Spinal cord (tissue), 10 donors: ENCODE measurements at places on chromosomes 4 and X. TPM values are rescaled to one million over a fixed set of nuclear protein-coding genes. Genes with fewer than 3 reads are reported as not detected.

The LNX1 gene
- 13.3 TPM for total RNA-seq

- DNase-seq = no peak
Measured at GRCh38 chr4:149269835-149270234, 545.8 kb downstream of the IQCM start.

DNA sequence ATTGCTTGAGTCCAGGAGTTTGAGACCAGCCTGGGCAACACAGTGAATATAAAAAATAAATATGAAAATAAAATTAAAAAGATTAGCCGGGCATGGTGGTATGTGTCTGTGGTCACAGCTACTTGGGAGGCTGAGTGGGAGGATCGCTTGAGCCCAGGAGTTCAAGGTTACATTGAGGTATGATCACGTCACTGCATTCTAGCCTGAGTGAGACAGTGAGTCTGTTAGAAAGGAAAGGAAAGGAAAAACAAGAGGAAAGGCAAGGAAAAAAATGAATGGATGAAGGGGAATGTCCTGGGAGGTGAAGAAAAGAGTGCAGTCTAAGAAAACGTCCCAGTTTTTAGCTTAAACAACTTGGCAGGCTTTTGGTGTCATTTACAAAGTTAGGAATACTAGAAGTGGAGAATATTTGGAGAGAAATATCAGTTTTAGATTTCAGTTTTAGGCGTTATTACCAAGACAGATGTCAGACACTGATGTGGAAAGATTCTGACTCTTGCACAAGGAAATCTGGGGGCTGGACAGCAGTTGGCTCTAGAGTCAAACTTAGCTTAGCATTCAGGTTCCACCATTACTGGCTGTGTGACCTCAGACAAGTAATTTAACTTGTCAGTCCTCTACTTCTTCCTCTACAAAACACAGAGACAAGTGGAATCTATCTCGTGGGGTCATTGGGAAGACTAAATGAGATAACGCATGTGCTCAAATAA, 139.0 kb downstream of the TSPAN5 start:
- no peak for DNase-seq

- no peak for DNase-seq
Measured at GRCh38 chrX:131264053-131264452, 25.1 kb downstream of the IGSF1 start.

DNA sequence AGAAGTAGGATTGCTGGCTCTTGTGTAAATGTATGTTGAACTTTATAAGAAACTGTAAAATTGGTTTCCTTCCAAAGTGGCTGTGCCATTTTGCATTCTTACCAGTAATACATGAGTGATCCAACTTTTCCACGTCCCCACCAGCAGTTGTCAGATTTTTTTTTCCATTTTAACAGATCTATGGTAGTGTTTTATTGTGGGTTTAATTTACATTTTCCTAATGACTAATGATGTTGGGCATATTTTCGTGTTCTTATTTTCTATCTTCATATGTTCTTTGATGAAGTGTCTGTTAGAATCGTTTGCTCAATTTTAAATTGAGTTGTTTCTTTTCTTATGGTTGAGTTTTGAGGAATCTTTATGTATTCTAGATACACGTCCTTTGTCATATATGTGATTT, 56.2 kb downstream of the PHEX start:
- no peak for DNase-seq

DNA sequence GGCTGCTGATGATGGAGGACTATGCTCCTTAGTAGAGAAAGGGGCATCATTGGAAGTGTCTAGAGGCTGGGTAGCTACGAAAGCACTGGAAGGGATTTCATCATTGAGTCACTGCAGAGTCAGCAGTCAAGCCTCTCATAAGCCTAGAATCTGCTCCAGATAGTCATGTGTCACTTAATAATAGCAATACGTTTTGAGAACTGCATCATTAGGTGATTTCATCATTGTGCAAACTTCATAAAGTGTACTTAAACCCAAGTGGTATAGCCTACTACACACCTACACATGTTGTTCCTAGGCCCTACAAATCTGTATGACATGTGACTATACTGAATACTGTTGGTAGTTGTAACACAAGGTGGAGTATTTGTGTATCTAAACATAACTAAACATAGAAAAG, 165.6 kb downstream of the PTTG2 start:
- DNase-seq = no peak

The CITED1 gene
- 6.3 TPM for total RNA-seq

The CXCL1 gene
- 4.8 TPM for total RNA-seq

DNA sequence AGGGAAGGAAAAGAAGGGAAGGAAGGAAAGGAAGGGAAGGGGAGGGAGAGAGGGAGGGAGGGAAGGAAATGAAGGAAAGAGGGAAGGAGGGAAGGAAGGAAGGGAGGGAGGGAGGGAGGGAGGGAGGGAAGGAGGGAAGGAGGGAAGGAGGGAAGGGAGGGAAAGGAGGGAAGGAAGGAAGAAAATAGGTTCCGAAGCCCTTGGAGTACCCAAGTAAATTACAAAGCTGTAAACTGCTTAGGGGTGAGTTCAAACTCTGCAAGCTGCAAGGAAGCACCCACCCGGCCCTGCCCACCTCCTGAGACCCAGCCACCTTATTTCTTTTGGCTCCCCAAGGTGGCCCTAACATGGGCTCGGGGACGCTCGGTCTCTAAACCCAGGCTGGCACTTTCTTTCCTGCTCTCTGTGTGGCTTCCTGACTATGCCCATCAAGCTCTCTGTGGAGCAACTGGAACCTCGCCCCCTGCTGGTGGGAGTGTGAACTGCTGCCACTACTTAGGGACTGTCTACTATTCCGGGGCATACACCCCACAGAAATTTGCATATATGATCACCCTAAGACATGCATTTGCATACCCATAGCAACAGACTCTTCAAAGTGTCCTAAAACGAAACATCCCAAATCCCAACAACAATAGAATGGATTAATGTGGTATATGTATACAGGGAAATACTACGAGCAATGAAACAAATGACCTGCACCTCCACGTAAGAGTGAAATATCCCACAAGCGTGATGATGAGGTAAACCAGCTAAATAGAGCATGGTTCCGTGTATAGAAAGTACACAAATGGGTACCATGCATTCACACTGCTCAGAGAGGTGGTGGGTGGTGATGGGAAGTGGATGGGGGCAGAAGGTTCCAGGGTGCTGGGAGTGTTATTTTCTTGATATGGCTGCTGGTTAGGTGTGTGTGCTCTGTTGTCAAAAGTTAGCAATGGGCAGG, 151.7 kb upstream of the TBL1X start:
- DNase-seq = no peak

The ESX1 gene
- total RNA-seq = 0.10 TPM

The PABPC4L gene
- total RNA-seq = 3.9 TPM

DNA sequence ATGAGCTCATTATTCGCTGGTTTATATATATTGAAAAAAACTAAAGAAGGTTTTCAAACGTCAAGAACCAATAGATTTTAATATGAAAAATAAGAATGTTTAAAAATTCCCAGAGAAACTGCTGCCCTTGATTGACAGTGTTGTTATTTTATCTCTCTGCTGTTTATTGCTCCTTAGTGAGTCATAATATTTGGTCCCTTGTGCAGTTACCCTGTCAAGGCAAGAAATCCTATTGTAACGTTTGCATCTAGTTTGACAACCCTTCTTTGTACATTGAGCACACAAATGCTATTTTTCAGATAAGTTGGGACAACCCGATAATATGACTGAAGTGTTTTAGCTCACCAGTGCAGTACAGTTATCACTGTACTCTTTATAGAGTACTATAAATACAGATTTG, 349.4 kb downstream of the CCSER1 start:
- no peak for DNase-seq

DNA sequence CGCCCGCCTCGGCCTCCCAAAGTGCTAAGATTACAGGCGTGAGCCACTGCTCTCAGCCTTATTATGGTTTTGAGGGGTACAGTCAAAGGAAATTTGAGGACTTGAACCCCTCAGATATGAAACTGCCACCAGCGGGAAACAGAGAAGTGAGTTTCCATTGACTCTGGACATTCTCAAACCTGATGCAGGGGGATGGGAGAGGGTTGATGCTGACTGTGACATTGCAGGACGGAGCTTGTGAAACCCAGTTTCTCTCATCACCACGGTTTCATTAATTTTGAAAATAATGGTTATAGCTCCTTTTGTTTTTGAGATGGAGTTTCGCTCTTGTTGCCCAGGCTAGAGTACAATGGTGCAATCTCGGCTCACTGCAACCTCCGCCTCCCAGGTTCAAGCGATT, 18.2 kb upstream of the NKRF start:
- DNase-seq = no peak

- no peak for DNase-seq
Measured at GRCh38 chr4:40600850-40601249, 28.8 kb downstream of the RBM47 start.

GRCh38 chr4:89134775-89135319, 23.5 kb downstream of the TIGD2 start:
- no peak for DNase-seq

The XK gene
- 16.1 TPM for total RNA-seq

DNA sequence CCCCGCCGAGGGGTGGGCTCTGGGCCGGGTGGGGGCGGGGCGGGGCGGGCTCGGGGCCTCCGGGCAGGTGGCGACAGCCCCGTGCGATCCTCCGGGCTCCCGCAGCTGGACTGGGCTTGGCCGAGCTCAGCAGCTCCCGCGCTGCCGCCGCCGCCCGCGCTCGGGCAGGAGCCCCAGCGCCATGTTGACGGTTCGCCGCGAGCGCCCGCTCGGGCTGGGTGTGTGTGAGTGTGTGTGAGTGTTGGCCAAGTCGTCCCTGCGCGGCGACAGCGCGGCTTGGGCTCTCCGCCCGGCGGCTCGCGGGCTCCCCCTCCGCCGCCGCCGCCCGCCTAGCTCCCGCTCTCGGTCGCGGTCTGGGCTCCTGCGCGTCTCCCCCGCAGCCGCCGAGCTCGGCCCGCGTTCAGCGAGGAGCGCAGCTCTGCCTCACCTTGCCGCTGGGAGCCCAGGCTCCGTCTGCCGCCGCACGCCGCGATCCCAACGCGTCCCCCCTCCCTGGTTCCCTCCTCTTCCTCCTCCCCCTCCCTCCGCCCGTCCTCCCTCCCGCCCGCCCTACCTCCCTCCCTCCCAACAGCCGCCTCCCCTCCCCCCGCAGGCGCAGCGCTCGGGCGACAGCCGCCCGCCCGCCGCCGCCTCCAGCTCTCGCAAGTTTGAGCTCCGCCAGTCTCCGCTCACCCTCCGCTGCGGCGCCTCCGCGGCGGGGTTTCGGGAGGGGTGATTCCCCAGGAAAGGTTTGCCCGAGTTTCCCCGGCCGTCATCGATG, at the start of gene BCOR:
Gene BCOR (minus strand): TSS at position 455 of the 760 bp plus-strand sequence. CDS start 20,029 bp downstream, outside the sequence.
- no peak for DNase-seq

DNA sequence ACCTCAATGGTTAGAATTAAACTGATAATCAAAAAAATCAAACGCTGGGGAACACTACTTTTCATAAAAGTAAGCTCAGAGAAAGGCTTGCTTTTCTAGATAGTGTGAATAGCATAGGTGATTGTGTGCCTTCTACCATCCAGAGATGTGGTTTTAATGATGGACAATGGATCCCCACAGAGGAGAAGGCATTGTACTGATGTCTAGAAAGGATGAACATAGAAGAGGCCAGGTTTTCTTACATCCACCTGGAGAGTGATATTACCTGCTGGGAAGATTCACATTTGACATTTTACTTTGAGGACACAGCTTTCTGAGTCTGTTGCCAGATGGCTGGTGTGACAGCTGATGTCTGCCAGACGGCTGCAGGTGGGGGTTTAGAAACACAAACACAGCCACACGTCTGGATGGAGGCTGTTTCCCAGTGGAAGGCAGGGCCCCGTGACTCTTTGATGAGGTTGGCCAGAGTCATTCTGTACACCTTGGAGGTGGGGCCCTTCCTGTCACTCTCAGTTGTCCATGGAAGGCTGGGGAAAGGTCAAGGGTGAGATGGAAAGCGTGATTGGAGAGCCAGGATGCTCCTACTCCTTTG, 114.4 kb downstream of the PSAPL1 start:
- no peak for DNase-seq

GRCh38 chrX:41095908-41096307, 10.7 kb downstream of the USP9X start:
- no peak for DNase-seq

GRCh38 chr4:70945046-70945445, 42.9 kb downstream of the MOB1B start:
- DNase-seq = no peak

The MAGEC2 gene
- not detected for total RNA-seq

GRCh38 chrX:111854556-111855490, 21.2 kb upstream of the TRPC5OS start:
- no peak for DNase-seq

The LRIT3 gene
- total RNA-seq = 0.22 TPM

- peak; percentile 81 for DNase-seq
Measured at GRCh38 chr4:3369781-3370674, 71.7 kb upstream of the HGFAC start.

- no peak for DNase-seq
Measured at GRCh38 chr4:6115746-6116586, 84.4 kb downstream of the JAKMIP1 start.

GRCh38 chrX:72430405-72430968, 124.8 kb upstream of the CITED1 start:
- DNase-seq = no peak

The CT47A1 gene
- total RNA-seq = not detected

The GAGE2A gene
- total RNA-seq = not detected

DNA sequence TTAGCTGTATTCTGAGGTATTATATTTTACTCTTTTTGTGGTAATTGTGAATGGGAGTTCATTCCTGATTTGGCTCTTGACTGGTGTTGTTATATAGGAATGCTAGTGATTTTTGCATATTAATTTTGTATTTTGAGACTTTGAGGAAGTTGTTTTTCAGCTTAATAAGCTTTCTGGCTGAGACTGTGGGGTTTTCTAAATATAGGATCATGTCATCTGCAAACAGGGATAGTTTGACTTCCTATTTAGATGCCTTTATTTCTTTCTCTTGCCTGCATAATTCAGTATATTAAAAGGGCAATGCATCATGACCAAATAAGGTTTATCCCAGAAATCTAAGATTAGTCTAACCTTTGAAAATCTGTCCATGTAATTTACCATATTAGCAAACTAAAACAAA, 44.7 kb upstream of the EPGN start:
- DNase-seq = no peak
